ENCODE measurements at places on chromosomes 16 and 17. TPM values are rescaled to one million over a fixed set of nuclear protein-coding genes. Genes with fewer than 3 reads are reported as not detected.

AKAP10 gene
- 43.0 TPM for total RNA-seq

TMEM132E gene
- total RNA-seq, result not detected

ICAM2 gene
- total RNA-seq, result 118 TPM

GRCh38 chr16:81394416-81394815, 50.2 kb upstream of the CMIP start:
- no peak for DNase-seq

DNA sequence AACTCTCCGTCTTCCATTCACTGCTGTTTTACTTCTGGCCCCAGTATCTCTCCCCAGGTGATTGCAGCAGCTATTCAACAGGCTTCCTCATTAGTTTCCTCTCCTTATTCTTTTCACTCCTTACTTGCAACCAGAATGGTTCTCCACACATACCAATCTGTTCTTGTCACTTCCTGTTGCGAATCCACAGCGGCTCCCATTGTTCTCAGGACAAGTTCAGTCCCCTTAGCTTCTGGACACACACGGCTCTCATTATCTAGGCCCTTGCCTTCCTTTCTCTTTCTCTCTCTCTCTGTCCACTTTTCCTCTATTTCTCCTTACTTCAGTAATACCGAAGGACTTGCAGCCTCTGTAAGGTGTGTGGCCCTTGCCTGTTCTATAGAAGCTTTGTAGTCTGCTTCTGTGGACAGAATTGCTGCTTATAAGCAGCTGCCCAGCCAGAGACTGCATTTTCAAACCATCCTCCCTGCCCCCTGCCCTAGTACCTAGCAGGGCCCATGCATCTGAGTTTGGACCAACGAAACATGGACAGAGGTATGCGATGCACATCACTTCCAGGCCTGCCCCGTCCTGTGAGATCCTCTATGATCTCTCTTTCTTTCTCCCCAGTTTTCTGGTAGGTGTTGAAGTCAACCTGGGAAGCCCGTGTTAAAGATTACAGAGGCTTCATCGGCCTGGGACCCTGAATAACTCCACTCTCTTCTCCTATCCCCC, 45.7 kb downstream of the VAT1L start:
- no peak for DNase-seq

ZNF287 gene
- 7.4 TPM for total RNA-seq

GRCh38 chr16:4888428-4889135, 41.3 kb downstream of the UBN1 start:
- no peak for DNase-seq

SDK2 gene
- total RNA-seq, result 2.4 TPM

- DNase-seq, result no peak
Observed at GRCh38 chr16:85729452-85730185, 21.3 kb downstream of the C16orf74 start.

SLC5A11 gene
- not detected for total RNA-seq

DNA sequence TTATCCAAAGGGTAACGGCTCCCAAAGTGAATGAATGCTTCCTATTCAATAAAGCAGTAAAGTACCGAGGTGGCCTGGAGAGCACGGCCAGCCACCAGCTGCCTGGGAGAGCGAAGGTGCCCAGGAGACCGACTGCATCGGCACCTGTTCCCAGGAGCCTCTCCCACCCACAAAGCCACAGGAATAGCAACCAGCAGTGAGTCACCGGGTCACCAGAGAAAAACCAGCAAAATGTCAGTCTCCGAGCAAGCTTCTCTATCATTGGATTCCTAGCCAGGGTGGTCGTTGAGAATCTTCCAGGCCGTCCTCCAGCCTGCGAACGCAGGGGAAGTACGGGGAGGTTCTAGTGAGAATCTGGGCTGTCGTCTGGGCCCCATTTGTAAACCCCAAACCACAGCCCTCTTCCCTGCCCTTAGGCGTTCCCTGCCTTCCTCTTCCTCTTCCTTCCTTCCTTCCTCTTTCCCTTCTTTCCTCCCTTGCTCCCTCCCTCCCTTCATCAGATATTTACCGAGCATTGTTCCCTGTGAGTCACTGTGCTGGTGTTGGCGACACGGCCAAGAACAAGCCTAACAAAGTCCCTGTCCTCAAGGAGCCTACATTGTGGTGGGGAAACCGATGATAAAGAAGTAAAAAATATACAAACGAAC, 114.6 kb downstream of the SLC39A11 start:
- DNase-seq, result no peak

- DNase-seq, result no peak
Observed at GRCh38 chr16:65908568-65908967, 457.9 kb upstream of the CDH5 start.

KREMEN2 gene
- not detected for total RNA-seq

- DNase-seq, result no peak
Observed at GRCh38 chr16:79687249-79688130, 87.0 kb upstream of the MAF start.

- DNase-seq, result peak; percentile 89
Observed at GRCh38 chr17:44218344-44219107, 949 bp downstream of the UBTF start.

GRCh38 chr16:64365448-64365931, 756.4 kb downstream of the CDH11 start:
- no peak for DNase-seq

- no peak for DNase-seq
Observed at GRCh38 chr17:56172517-56172982, 19.3 kb downstream of the ANKFN1 start.

DNA sequence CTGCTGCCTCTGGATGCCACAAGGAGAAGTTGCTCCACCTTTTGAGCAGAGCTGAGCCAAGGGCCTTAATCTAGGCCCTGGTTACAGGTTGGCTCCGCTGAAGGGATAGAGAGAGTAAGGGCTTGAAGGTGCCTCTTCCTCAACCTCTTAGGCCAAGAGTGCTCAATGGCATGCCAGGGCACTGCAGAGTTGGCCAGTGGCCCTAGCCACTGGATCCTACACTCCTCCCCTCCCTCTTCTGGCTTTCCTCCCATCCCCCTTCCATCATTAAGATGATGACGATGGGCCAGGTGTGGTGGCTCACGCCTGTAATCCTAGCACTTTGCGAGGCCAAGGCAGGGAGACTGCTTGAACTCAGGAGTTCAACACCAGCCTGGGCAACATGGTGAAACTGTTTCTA, 50.5 kb downstream of the MYO18A start:
- DNase-seq, result no peak

- DNase-seq, result no peak
Observed at GRCh38 chr16:85412911-85413520, 200.1 kb upstream of the GSE1 start.

DNA sequence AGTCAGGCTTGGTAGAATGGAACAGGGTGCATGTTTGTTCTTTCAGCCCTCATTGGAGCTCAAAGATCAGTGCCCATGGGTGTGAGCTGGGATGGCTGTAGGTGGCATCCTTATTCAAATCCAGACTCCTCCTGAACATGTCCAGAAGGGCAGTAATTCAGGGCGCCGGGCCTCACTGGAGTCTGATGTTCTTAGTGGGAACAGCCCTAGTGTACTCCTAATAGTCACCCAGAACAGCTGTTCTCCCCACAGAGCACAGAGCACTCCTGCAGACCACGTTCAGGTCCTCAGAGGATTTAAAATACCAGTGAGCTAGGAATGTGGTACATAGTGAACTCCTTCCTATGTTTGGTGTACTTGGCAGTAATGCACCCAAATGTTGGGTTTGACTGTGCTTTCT, 96.2 kb downstream of the BANP start:
- DNase-seq, result no peak

ATF7IP2 gene
- total RNA-seq, result 21.8 TPM

ALOXE3 gene
- not detected for total RNA-seq

ASB16 gene
- total RNA-seq, result 0.38 TPM

SGCA gene
- total RNA-seq, result 0.30 TPM

DNA sequence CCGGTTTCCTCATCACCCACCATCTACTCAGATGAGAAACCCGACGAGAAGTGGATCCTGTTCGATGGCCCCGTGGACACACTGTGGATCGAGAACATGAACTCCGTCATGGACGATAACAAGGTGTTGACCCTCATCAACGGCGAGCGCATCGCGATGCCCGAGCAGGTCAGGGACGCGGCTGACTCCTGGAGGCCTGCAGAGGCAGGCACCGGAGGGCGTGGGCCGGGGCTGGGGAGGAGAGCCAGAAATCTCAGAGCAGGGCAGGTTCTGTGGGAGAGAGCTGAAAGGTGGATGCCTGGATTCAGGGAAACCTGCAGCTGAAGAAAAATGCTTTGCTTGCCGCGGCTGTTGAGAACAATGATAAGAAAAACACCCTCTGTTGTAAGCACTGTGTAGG, 47.2 kb upstream of the KDM6B start:
- no peak for DNase-seq

DNA sequence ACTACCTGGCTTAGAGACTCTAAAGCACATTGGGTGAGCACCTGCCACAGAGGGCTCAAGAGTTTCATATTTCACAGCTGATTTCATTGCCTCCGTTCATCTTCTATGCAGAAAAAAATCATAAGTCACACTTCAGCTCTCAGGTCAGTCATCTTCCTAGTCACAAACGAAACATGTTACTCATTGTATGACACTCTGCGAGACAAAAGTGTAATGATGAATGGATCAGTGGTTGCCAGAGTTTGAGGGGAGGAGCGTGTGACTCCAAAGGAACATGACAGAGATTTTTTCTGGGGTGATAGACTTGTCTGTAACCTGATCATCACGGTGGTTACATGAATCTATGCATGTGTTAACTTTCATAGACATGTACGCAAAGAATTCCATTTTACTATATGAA, 195.2 kb upstream of the CNTNAP4 start:
- no peak for DNase-seq

DNA sequence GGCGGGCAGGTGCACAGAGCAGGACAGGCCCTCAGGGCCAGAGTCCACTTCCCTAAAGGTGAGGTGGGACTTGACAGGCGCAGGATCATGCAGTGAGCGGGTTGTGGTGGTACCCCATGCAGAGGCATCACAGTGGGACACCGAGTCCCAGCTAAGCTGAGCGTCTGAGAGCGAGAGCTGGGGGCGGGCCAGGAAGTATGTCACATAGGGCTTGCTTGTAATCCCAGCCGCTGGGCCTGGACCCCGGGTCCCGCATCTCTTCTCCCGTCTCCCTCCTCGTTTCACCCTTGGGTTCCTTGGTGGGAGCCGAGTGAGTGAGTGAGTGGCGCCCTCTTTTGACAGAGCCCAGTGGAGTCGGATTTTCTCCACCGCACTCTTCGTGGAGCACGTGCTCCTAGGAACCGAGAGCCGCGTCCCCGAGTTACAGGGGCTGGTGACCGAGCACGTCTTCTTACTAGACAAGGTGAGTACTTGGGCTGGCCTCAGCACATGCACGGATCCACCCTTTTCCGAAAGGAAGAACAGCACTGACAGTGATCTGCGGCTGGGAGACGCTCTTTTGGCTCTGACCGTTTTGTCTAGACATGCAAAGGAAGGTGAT, 50.8 kb upstream of the ENDOV start:
- no peak for DNase-seq

GRCh38 chr16:7745276-7745675, 412.6 kb downstream of the RBFOX1 start:
- no peak for DNase-seq

- DNase-seq, result no peak
Observed at GRCh38 chr16:54291656-54292487, 5.3 kb upstream of the IRX3 start.

DNA sequence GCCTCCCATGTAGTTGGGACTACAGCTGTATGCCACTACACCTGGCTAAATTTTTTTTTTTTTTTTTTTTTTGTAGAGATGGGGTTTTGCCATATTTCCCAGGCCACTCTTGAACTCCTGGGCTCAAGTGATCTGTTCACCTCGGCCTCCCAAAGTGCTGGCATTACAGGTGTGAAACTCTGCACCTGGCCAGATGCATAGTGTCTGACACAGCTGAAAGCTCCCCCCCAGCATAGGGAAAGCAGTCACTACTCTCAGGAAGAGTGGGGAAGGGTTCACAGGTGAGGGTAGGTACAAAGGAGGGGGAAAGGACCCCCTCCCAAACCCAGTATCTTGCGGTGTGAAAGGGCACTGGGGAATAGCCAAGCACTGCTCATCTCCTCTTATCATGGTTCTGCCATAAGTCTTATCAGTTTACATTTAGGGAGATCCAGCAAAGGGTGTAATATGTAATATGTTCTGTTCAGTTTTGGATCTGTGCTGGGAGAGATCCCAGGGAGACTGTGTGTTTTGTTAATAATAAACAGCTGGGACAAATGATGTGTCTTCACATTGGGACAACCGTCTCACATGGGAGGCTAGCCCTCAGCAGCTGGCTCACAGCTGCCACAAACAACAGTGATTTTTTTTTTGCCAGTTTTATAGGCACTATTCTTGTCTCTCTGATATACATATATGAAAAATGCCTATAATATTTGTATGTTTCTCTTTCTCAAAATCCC, 6.8 kb upstream of the CAVIN1 start:
- DNase-seq, result no peak

- no peak for DNase-seq
Observed at GRCh38 chr16:86794216-86794864, 216.0 kb downstream of the FOXL1 start.

TUBD1 gene
- 11.7 TPM for total RNA-seq

MFSD6L gene
- not detected for total RNA-seq

DNA sequence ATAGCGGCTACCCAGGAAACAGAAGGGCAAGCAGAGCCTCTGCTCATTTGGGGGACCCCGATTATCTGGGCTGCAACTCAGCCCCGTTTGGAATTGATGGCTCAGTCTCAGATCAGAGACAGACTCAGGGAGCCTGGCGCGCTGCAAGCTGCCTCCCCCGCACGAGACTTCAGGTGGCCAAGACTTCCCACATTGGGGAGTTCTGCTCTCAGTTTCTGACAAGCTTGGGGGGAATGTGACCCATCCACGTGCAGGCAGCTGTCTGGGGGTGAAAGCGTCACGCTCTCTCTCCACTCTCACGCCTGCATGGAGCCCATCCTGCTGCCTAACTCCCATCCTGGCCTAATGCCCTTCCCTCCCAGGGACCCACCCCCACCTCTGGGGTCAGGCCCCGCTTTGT, 157.6 kb upstream of the GSE1 start:
- DNase-seq, result no peak

OSBPL7 gene
- 33.2 TPM for total RNA-seq

CLEC18C gene
- total RNA-seq, result 0.60 TPM

GRCh38 chr17:21774263-21774662, 81.9 kb downstream of the KCNJ18 start:
- no peak for DNase-seq

GRCh38 chr17:37292429-37293139, 83.2 kb upstream of the C17orf78 start:
- no peak for DNase-seq

UBE2O gene
- total RNA-seq, result 28.9 TPM

KRT39 gene
- total RNA-seq, result not detected

DNA sequence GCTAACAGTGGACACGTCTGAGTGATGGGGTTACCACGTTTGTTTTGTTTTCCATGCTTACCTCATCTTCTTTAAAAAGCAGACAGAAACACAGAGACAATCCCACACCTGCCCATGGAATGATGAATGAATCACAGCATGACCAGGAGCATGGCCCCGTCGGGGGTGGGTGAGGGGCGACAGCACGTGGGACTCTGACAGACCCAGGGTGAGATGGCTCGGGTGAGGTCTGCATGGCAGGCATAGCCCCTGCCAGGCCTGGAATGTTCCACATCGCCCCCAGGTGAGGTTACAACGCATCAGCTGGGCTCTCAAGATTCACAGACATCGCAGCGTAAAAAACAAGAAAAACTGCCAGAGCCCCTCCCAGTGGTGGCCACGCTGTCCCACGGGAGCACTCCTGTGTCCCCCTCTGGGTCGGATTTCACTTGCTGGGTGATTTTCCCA, 18.1 kb downstream of the SLC7A5 start:
- no peak for DNase-seq

- no peak for DNase-seq
Observed at GRCh38 chr16:12672986-12673385, 130.7 kb downstream of the CPPED1 start.

PGS1 gene
- 75.5 TPM for total RNA-seq

Data from activated CD4-positive, alpha-beta memory T cell treated with anti-CD3 and anti-CD28 coated beads, Interleukin-2, amount 10 ng/mL, durations not matched to agents 7 days and 5 days (primary cell).